Neural crest cell (in vitro differentiated cells): ENCODE measurements at places on chromosomes 12 and 14. TPM values are rescaled to one million over a fixed set of nuclear protein-coding genes. Genes with fewer than 3 reads are reported as not detected.

NTF3 gene
- 0.33 TPM in 1 of 2 replicates, not detected in the other for total RNA-seq

DNA sequence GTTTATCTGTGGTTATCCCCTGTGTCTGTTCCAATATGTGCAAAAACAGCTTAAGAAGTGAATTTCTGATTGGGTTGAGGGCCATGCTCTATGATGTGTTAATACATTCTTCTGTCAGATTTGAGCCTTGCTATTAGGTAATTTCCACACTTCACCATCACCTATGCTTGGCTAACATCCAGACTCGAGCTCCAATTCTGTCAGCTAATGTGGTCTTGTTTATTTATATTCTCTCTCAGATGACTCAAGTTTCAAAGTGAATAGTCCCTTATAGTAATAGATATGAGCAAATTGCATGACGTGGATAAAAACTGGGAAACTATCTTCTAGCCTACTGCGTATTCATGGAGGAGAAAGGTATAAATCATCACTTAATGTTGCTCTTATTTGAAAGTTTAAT is 451.3 kb downstream of the SNAPC1 start:
- no peak for DNase-seq

DNA sequence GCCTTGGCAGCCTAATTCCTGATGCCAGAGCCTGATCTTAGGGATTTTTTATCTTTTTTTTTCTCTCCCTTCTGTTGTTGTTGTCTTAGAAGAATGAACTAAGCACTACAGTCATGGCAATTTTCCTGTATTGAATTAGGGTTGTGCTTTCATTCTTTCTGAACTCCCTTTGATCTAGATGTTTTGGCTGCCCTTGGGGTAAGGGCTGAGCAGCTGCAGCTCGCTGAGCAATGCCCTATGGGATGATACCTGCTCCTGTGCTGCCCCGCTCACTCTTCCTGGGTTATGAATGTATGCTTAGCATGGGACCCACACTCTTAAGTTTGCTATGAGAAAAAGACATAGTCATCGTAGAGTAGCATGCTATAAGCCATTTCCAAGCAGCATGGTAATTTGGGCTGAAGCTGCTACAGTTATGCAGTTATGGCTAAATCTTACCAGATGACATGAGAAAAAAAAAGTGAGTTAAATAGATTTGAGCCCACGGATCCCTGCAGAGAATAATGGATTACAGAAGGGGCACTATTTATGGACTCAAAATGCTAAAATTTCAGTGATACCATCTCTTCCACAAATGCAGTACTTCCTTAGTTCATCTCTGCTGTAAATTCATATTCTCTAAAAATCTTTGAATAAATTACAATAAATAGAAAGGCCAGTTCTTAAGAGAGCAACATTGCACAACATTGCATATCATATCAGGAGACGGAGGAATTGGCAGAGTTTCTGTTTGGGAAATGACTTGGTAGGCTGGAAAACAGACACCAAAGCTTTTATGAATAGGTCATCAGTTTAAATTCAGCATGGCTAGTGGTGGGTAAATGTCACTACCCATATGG is 79.2 kb upstream of the PTHLH start:
- no peak for DNase-seq

SLC41A2 gene
- 1.9 and 3.8 TPM in 2 replicates for total RNA-seq

DNA sequence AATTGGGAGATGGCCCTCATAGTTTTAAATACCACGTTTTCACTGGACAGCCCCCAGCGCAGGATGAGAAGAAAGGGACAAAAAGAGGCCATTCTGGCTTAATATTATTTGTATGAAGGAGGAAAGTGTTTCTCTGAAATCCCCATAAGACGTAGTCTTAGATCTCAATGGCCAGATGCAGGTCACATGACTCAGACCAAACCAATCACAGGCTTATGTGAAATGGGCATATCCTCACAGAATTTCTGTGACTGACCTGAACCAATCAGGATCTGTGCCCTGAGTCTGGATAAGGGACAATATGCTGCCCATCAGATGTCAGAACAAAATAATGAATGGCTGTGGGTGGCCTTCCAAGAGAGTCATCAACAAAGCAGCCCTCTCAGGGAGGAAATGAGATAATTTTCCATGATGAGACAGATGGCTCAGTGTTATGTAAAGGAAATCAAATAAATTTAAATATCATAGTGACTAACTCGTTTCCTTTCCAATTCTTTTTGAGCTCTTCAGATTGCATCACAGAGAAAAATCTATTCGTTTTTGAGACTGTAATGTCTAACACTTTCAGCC is 1009.5 kb upstream of the TMEM132C start:
- DNase-seq = no peak

- no peak for DNase-seq
Observed at GRCh38 chr14:74491956-74492775, 939 bp downstream of the NPC2 start.

DNA sequence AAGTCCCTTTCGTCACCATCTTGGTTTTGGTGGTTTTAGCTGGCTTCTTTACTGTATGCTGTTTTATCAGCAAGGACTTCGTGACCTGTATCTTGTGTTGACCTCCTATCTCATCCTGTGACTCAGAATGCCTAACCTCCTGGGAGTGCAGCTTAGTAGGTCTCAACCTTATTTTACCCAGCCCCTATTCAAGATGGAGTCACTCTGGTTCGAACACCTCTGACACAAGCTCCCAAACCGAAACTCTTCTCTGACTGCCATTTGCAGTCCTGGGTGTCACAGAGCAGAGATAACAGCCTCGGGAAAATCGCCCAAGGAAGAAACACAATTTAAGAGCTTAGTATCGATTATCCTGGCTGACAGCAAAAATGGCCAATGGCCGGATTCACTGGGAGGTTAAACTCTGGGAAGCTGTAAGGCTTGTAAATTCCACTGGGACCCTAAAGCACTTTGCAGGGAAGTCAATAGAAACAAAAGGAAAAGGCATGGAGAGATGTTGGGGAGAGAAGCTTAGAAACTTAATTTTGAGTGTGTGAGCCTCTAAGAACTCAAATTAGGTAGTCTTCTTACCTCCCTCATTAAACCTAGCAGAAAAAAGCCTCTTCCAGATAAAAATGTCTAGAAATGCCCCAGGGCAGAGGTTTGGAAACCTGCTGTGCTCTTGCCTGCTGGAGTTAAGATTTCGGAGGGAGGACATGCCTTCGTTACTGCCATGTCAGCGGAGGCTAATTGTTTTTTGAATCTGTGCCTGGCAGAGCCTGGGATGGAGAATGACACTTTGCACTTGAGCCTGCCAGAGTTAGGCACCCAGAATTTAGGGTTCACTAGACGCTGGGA is 56.5 kb upstream of the RPH3A start:
- no peak for DNase-seq

FBXO21 gene
- 60.3 and 69.2 TPM in 2 replicates for total RNA-seq

DBX2 gene
- not detected in 2 replicates for total RNA-seq

GRCh38 chr14:32608857-32609256 is 279.8 kb downstream of the AKAP6 start:
- DNase-seq = no peak

DNA sequence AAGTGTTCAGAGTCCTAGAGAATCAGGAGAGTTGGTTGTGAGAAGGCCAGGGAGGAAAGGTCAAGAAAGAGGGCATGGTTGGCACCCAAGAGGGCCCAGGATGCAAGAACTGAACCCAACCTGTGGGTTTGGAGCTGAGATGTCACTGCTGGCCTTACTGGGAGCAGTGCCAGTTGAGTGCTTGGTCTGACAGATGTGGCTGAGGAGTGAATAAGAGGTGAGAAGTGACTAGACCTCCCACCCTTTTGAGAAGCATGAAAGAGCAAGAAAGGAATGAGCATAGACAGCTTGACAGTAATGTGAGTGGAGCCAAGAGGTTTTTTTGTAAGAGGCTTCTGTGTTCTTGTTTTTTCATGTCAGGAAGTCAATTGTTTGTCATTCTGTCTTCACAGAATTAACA is 95.3 kb downstream of the FGD4 start:
- DNase-seq = no peak

DNA sequence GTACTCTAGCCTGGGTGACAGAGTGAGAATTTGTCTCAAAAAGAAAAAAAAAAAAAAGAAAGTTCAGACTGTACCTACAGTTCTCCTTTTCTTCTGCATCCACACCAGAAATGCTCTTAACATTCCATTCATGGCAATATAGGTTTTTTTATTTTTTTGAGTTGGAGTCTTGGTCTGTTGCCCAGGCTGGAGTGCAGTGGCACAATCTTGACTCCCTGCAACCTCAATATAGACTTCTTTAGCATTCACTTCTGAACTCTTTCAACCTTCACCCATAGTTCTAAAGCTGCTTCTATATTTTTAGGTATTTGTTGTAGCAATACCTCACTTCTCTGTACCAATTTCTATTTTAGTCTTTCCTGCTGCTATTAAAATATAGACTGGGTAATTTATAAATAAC is 1095.7 kb downstream of the FLRT2 start:
- no peak for DNase-seq

ACVRL1 gene
- total RNA-seq = 0.14 and 0.49 TPM in 2 replicates

DNA sequence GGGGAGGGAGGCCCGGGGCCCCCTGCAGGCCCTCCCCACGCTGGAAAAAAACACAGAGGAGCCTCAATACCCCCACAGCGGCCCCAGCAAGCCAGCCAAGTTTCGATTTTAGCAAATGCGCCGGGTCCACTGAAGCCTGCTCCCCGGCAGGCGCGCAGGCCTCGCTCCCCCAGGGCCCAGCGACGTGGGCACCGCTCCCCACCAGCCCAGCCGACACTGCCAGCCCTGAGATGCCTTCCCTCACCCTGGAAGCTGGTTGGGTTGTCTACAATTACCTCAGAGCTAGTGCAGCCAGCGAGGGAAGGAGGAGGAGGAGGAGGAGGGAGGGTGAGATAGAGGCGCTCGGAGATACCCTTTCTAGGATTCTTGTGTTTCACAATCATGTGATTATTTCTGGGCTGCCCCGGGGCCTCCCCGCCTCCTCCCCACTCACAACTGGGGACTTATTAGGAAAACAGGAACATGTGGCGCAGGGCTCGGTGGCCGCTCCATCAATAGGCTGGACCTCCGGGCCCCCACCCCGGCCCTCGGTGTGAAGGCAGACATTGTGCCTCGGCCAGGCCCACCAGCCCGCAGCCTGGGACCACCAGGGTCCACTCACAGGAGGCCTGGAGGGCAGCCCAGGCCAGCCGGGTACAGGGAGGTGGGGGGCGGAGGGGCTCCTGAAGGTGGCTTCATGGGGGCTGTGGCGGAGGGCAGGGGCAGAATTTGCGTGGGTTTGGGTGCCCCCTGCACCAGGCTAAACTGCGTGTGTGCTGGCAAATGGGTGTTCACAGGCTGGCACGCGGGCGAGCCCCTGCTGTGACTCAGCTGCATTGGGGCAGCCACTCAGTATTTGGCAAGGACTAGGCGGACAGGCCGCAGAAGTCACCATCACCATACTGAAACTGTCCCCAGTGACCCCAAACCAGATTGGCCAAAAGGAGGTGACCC is 109.9 kb downstream of the NCOR2 start:
- peak; percentile 46 for DNase-seq
